Natural killer cell (primary cell): ENCODE measurements at places on chromosomes 4 and X.
A peak's percentile ranks its signal among the peaks of the same experiment; 100 is the strongest.

GRCh38 chrX:12693754-12694153 is 97.5 kb upstream of the PRPS2 start:
- H3K27me3 ChIP-seq: no peaks in the 10 kb centered on the region
- H3K36me3 ChIP-seq: no peaks in the 10 kb centered on the region
- H3K4me1 ChIP-seq: no peaks in the 10 kb centered on the region
- no peak overlapping the region for H3K4me3 ChIP-seq

DNA sequence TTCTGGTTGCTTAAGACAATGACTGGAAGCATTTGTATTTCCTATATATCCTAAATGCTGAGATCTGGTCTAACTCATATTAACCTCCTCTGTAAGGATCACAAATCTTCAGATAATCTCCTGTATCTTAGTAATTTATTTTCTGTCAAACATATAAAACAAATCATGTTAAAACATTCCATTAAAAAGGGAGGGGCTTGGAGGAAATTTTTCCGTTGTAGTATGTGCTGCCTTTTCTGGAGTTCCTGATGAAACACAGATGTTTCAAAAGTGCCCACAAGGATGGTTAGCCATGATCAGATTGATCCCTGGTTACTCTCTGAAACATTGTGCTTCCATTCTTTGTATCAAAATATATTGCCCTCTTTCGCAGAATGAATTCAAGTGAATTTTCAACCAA is 182.1 kb downstream of the TENM3 start:
- H3K27ac ChIP-seq: no peak overlapping the region
- no peaks in the 10 kb centered on the region for H3K36me3 ChIP-seq
- H3K4me3 ChIP-seq: no peak overlapping the region
- no peaks in the 10 kb centered on the region for H3K27me3 ChIP-seq
- no peak for DNase-seq

DNA sequence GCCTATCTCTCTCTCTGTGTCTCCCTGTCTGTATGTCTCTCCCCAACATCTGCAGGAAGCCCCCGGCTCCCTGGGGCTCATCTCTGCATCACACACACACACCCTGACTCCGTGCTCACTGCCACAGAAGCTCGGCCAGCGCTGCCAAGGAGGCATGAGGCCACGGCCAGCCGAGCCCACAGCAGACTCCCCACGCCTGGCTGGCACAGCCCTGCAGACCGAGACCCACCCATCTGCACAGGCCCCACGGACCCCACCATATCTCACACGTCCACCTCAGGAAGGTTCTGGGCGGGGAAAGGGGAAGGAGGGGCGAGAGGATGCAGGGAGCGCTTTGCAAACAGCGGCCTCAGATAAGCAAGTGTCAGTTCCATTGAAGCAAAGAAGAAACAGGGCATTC is 28.5 kb upstream of the SLC25A6 start:
- H3K27ac ChIP-seq: no peak overlapping the region
- peaks cover 23% of the 10 kb centered on the region for H3K36me3 ChIP-seq
- no peak overlapping the region for H3K4me3 ChIP-seq
- H3K4me1 ChIP-seq: no peaks in the 10 kb centered on the region
- DNase-seq: no peak

DNA sequence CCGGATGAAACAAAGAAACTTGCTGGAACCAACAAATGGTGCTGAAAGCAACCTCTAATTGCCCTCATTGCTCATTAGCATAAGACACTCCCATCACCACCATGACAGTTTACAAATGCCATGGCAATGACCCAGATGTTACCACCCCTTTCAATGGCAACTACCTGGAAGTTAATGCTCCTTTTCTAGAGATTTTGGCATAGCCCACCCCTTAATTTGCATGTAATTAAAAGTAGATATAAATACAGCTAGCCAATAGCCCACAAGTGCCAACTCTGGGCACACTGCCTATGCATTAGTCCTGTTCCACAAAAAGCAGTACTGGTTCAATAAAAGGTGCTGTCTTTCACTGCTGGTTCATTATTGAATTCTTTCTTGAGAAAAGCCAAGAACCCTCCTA is 410.3 kb upstream of the PPP1R2C start:
- H3K4me1 ChIP-seq: no peaks in the 10 kb centered on the region
- no peaks in the 10 kb centered on the region for H3K36me3 ChIP-seq
- no peak overlapping the region for H3K4me3 ChIP-seq
- H3K27ac ChIP-seq: no peak overlapping the region
- DNase-seq: no peak

GRCh38 chrX:118222421-118222820 is 105.8 kb upstream of the KLHL13 start:
- no peak overlapping the region for H3K27ac ChIP-seq
- H3K27me3 ChIP-seq: no peaks in the 10 kb centered on the region
- H3K36me3 ChIP-seq: no peaks in the 10 kb centered on the region
- H3K4me1 ChIP-seq: no peaks in the 10 kb centered on the region
- H3K4me3 ChIP-seq: no peak overlapping the region

GRCh38 chr4:156335721-156336120 is 382.1 kb upstream of the CTSO start:
- no peaks in the 10 kb centered on the region for H3K27me3 ChIP-seq
- DNase-seq: no peak
- H3K36me3 ChIP-seq: no peaks in the 10 kb centered on the region
- no peak overlapping the region for H3K4me3 ChIP-seq
- no peaks in the 10 kb centered on the region for H3K4me1 ChIP-seq

- DNase-seq: no peak
- no peaks in the 10 kb centered on the region for H3K27me3 ChIP-seq
- no peak overlapping the region for H3K27ac ChIP-seq
- no peak overlapping the region for H3K4me3 ChIP-seq
- H3K36me3 ChIP-seq: no peaks in the 10 kb centered on the region
These were observed 170.6 kb downstream of the KDR start for GRCh38 chr4:54954656-54955388.

- peak; percentile 27 for DNase-seq
- peaks cover 21% of the 10 kb centered on the region for H3K4me1 ChIP-seq
- peak overlapping the region; percentile 49 for H3K4me3 ChIP-seq
- no peaks in the 10 kb centered on the region for H3K36me3 ChIP-seq
- no peak overlapping the region for H3K27ac ChIP-seq
These were observed 528 bp upstream of the SNCA start for GRCh38 chr4:89837385-89837992.

DNA sequence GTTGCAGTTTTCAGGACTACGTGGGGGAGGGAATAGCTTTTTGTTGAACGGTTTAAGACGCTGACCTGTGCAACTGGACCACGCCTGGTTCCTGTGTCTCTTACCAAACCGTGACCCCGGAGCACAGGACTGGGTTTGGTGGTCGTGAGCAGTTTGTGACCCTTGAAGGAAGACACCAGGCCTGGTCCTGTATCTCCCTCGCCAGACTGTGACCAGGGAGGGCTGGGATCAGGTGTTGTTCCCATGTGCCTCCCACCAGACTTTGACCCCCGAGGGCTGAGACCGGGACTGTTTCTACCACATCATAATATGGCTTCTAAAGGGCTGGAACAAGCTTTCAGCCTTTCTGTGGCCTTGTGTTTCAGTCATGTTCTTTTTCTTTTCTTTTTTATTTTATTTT is 683 bp downstream of the EBP start:
- peaks cover 11% of the 10 kb centered on the region for H3K36me3 ChIP-seq
- no peak for DNase-seq
- peak overlapping the region; percentile 66 for H3K4me3 ChIP-seq
- H3K27ac ChIP-seq: peak overlapping the region; percentile 90
- no peaks in the 10 kb centered on the region for H3K27me3 ChIP-seq

GRCh38 chrX:22952010-22952409 is 47.8 kb upstream of the DDX53 start:
- H3K27me3 ChIP-seq: no peaks in the 10 kb centered on the region
- H3K27ac ChIP-seq: no peak overlapping the region
- no peak overlapping the region for H3K4me3 ChIP-seq
- no peaks in the 10 kb centered on the region for H3K36me3 ChIP-seq

DNA sequence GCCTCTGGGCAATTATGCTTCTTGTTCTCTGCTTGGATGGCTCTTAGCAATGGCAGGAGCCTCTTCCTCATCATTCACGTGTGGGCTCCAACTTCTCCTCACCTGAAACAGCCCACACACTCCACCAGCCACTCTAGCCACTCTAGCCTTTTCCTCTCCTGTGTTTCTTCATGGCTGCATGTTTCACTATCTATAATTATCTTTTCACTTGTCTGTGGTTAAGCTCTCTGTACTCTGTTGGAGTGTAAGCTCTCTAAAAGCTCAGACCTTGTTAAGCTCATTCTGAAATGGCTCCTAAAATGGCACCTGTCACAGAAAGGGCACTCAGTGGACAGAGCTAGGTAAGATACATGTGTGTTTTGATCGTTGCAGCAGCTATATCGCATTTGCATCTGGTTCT is 80.0 kb downstream of the SH3KBP1 start:
- H3K36me3 ChIP-seq: no peaks in the 10 kb centered on the region
- peak overlapping the region; percentile 42 for H3K27ac ChIP-seq
- peaks cover 44% of the 10 kb centered on the region for H3K4me1 ChIP-seq
- no peak for DNase-seq

DNA sequence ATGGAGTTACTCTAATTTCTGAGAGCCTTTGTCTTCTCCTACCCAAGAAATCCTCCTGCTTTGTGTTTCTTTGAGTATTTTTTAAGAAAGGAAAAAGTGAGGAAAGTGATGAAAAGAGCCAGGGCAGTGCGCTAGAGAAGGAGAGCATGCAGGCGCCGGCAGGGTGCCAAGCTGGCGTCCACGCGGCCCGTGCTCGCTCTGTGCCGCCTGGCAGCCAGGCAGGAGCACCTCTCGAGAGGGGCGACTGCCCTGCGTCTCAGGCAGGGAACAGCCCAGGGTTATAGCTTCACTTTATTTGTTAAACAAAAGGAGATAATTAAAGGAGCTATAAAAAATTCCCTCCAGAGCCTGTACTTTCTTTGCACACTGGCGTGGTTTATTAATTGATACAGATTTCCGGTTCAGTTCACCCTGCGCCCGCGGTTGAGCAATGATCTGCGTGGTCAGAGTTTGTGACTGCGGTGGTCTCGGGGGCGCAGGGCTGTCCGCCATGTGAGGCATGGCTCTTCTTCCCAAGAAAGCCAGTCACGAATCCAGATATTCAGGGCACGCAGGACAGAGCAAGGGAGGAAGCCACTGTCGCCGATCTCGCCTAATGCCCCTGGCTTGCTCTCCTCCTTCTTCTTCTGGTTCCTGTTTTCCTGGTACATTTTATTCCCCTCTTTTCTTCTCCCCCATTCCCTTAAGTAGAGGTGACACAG is 110.8 kb upstream of the PAQR3 start:
- no peak for DNase-seq
- H3K27me3 ChIP-seq: no peaks in the 10 kb centered on the region
- no peaks in the 10 kb centered on the region for H3K4me1 ChIP-seq
- H3K27ac ChIP-seq: no peak overlapping the region
- no peaks in the 10 kb centered on the region for H3K36me3 ChIP-seq
- no peak overlapping the region for H3K4me3 ChIP-seq

DNA sequence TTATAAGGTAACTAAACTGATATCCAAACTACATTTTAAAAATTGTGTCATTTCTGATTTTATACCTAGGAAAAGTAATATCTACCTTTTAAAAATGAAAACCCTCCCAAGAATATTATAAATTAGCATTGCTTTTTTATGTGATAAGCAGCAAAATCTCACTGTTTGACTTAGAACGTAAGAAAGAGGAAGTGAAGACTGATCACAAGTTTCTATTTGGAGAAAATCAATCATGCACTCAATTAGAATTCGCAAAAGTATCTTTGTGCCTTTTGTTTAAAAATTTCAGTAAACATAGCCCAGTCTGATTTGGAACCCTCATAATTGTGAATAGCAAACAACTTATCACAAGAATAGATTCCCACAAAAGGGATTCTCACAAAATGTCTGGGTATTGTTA is 142.7 kb downstream of the TENM3 start:
- no peaks in the 10 kb centered on the region for H3K27me3 ChIP-seq
- no peak for DNase-seq
- no peaks in the 10 kb centered on the region for H3K36me3 ChIP-seq
- H3K4me3 ChIP-seq: no peak overlapping the region

GRCh38 chr4:129379429-129379828 is 283.5 kb downstream of the C4orf33 start:
- no peaks in the 10 kb centered on the region for H3K4me1 ChIP-seq
- H3K27ac ChIP-seq: no peak overlapping the region
- H3K4me3 ChIP-seq: no peak overlapping the region

DNA sequence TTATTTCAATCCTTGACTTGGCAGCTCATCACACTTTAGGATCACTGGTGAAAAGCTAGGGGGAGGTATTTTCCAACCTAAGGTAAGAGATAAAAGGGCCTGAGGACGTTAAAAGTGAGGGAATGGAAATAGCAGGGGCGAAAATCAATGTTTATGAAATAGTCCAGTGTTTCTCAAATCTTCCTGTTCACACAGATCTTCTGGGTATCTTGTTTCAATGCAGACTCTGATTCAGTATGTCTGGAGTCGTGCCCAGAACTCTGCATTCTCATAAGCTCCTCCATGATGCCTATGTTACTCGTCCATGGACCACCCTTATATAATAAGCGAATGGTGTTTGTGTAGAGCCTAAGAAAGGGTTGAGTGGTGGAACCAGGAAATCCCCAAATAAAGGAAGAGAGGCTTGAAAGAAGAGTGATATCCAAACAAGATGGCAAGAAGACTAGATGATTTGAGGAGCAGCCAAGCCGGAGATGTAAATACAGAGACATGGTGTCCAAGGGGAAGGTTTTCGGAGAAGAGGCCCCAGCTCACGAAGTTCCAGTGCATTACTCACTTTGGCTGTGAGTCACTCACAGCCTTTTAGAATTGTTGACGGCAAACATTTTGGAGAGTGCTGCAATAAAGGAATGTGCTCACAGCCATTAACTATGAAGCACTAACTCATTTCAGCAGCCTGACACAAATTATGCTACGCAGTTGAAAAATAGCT is 215.6 kb upstream of the PPARGC1A start:
- no peak for DNase-seq
- no peaks in the 10 kb centered on the region for H3K4me1 ChIP-seq
- no peak overlapping the region for H3K27ac ChIP-seq
- no peaks in the 10 kb centered on the region for H3K27me3 ChIP-seq

DNA sequence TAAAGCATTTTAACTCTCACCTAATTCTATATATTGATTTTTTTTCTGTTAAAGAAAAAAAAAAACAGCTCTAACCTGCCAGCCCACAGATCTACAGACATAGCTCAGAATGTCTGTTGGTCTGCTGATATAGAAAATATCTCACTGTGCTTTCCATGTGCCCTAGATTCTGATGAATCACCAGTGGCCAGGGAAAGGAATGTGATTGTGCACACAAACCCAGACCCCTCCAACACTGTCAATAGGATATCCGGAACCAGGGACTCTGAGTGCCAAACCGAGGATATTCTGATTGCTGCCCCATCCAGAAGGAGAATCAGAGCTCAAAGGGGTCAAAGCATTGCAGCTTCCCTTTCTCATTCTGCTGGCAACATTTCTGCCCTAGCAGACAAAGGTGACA is 12.1 kb upstream of the SCML1 start:
- H3K27me3 ChIP-seq: no peaks in the 10 kb centered on the region
- no peak for DNase-seq
- no peak overlapping the region for H3K4me3 ChIP-seq
- no peaks in the 10 kb centered on the region for H3K36me3 ChIP-seq
- H3K27ac ChIP-seq: no peak overlapping the region

- no peaks in the 10 kb centered on the region for H3K27me3 ChIP-seq
- no peak overlapping the region for H3K27ac ChIP-seq
- no peak overlapping the region for H3K4me3 ChIP-seq
- no peaks in the 10 kb centered on the region for H3K36me3 ChIP-seq
- no peaks in the 10 kb centered on the region for H3K4me1 ChIP-seq
These were observed 35.8 kb downstream of the GRIA3 start for GRCh38 chrX:123219916-123220315.

- no peaks in the 10 kb centered on the region for H3K4me1 ChIP-seq
- DNase-seq: no peak
- H3K36me3 ChIP-seq: no peaks in the 10 kb centered on the region
- no peak overlapping the region for H3K4me3 ChIP-seq
- H3K27ac ChIP-seq: no peak overlapping the region
These were observed 39.2 kb downstream of the ARHGAP24 start for GRCh38 chr4:85514117-85514516.
